ENCODE measurements at places on chromosomes 16 and 17.

- DNase-seq: no peak
Measured at GRCh38 chr17:74267987-74268499, 6.0 kb upstream of the DNAI2 start.

DNA sequence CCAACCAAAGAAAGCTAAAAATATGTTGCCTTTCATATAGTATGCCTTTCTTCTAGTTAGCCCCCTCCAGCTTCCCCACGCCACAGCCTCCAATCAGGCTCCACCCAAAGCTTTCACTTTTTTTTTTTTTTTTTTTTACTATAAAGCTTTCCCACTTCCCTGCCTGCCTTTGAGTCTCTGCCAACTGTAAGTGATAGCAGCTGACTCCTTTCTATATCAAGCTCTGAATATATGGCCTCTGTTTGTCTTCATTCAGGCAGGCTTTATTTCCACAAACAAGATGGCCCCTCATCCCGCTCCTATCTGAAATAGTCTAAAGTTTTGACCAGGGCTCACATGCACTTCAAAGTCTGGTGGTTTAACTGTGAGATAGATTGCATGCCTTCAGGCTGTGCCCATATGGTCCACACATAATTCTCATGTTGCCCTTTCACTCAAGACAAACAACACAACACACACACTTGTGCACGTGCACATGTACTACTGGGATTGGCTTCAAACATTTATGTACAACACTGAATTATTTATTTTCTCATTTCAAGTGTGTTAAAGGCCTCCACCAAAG lies 39.8 kb upstream of the DYNLRB2 start:
- DNase-seq: no peak

DNA sequence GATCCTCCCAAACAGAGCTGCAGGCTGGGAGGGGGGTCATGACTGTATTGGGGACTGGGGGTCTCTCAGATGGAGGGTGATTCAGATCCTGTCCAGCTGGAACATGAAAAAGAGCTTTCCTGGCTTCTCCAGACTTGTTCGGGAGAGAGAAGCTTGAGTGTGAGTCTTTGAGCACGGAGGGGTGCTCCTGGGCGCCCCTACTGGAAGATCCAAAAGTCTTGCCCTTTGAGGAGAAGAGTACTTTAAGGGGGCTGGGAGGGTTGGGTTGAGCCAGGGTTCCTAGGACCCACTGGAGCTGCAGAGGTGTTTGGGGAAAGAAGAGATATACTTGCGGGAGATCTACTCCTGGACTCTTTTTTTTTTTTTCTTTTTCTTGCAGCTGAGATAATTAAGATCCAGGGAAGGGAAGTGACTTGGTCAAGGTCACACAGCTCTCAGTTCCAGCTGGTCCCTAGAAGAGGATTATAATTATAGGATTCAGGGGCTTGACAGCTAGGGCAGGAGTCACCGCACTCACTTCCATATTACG lies 8.4 kb downstream of the RARA start:
- no peak for DNase-seq

GRCh38 chr16:24685539-24686432 lies 43.7 kb upstream of the TNRC6A start:
- DNase-seq: no peak

DNA sequence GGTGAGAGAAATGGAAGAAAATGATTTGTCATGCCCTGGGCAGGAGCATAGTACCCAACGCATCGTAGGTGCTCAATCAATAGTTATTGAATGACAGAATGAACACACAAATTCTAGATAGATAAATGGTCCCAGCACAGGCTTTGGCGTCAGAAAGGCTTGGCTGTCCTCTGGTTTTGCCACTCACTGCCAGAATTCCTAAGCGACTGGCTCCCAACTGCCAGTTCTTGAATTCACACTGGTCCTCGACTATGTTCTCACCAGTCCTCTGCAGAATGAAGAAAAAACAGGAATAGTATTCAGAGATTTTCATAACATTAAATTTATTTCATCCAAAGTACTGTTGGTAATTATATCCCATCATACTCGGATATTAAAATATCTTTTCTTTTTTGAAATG lies 163.1 kb upstream of the NOL11 start:
- no peak for DNase-seq

DNA sequence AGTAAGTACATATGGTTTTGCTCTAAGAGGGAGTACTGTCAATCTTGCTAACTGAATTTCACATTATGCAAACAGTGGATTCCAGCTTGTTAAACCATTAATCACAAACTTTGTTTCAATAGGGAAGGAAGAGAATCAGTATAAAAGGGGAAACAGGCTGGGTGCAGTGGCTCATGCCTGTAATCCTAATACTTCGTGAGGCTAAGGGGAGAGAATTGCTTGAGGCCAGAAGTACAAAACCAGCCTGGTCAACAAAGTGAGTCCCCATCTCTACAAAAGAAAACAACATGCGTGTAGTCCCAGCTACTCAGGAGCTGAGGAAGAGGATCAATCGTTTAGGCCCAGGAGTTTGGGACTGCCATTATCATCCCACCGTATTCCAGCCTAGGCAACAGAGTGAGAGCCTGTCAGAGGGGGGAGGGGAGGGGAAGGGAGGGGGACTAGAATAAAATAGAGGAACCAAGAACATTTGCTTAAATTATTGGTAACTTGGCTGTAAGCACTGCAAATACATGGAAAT lies 65.7 kb downstream of the FBXL20 start:
- DNase-seq: peak; percentile 96

DNA sequence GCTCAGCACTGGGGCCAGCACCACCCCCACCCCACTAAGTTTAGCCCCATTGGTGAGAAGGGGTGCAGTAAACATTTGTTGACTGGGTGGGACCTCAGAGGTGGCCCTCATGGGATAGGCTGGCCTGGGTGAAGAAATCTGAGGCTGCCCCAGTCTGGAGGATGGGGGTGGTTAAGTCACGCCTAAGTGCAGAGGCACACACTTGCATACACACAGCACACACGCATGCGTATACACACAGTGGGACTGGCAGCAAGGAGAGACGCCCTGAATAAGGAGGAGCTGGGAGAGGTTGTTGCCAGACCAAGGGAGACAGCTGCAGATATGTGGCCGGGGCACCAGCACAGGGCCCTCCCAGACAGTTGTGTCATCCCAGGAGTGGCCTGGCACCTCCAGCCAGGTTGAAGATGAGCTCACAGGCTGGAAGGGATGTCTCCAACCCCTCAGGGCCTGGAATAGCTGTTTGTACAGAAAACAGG lies 3.0 kb upstream of the BCAR1 start:
- no peak for DNase-seq

GRCh38 chr17:66953630-66954020 lies 10.9 kb upstream of the CACNG4 start:
- DNase-seq: no peak

DNA sequence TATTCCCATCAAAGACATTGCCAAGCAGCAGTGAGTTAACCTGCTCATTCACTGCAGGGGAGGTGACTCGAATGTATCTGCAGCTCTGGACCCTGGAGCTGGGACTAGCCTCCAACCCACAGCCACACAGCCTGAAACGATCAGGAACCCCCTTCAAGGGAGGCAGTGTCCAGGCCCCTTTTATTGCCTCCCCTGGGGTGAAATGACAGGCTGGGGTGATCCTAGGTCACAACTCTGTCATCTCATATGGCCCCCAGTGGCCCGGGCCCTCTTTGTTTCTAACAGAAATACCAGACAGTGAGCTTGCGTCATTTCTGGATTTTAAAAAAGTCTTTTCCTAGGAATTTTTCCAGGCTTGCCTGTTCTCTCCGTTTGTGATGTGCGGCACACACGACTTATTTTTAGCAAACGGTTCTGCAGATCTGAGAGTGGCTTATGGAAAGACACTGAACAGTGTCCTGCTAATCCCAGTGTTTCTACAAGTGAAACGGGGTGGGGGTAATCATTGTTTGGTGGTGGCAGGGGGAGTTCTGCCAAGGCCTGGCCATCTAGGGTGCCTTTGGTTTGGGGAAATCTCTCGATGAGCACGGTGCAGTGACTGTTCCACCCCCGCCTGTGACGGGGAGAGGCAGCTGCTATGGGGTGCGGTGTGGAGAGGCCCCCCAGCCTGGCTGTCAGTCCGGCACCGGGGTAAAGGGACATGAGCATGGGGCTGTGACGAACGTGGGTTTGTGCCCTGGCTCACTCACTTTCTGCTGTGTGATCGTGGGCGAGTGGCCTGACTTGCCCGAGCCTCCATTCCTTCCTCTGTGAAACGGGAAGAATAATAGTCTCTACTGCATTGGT lies 27.2 kb downstream of the NAGPA start:
- no peak for DNase-seq

DNA sequence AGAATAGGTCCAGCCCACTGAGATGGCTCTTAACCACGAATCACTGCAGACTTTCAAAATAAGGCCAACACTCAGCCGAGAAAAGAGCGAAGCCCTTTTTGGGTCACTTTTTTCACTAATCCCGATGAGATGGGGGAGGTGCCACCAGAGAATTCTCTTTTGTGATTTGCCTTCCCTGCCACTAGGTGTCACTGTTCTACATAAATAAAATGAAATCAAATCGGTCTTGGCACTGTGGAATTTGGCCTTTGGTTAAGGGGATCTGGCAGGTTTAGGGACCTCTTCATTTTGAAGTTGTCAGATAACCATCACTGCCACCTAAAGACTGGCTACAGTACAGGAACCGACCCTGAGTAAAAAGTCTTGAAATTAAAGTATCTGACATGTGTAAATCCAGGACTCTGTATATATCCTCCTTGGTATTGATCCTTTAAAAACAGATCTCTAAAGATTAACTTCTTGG lies 147.0 kb downstream of the HS3ST4 start:
- no peak for DNase-seq

DNA sequence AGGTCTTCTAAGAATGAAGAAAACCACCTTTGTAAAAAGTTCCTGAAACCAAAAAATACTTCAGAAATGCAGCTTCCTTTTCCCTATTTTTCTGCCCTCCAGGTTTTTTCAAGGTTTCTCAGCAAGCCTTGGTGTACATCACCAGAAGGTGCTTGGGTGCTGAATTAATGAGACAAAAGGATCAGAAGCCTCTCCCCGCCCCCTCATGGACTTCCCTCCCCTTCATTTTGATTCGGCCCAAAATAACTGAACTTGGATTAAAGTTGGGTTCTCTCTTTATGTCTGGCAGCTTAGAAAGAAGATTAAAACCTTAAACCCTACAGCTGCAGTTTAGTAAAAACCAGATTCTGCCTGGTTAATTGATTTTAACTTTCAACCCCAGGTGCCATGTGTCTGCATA lies 121.7 kb upstream of the ERCC4 start:
- no peak for DNase-seq
